ENCODE measurements at places on chromosomes 1 and 21. TPM values are rescaled to one million over a fixed set of nuclear protein-coding genes. Genes with fewer than 3 reads are reported as not detected.

The NEK2 gene
- total RNA-seq = 1.3 TPM

The TEKT2 gene
- 0.51 TPM for total RNA-seq

The RUNX3 gene
- total RNA-seq = not detected

The LEFTY2 gene
- total RNA-seq = 0.13 TPM

The ESRRG gene
- 0.33 TPM for total RNA-seq

The NOTCH2 gene
- 136 TPM for total RNA-seq

The UBL4B gene
- not detected for total RNA-seq

The UBASH3A gene
- not detected for total RNA-seq

The NLRP3 gene
- 0.81 TPM for total RNA-seq

The SPATA45 gene
- not detected for total RNA-seq

The PIK3C2B gene
- total RNA-seq = 4.8 TPM

The AIM2 gene
- total RNA-seq = not detected

The SYTL1 gene
- 20.2 TPM for total RNA-seq

The SSR2 gene
- total RNA-seq = 604 TPM

The AUNIP gene
- 1.1 TPM for total RNA-seq

The TMPRSS2 gene
- total RNA-seq = under 0.01 TPM

The HSD3B2 gene
- total RNA-seq = not detected

The PODN gene
- total RNA-seq = 0.13 TPM

The OR4F16 gene
- not detected for total RNA-seq

The PSRC1 gene
- 6.5 TPM for total RNA-seq

The SIK1 gene
- 7.2 TPM for total RNA-seq

The PCP4 gene
- total RNA-seq = not detected

The UQCRHL gene
- total RNA-seq = 0.65 TPM

The LAMC2 gene
- 43.6 TPM for total RNA-seq

Data from mesangial cell (primary cell).